ENCODE measurements at places on chromosomes 3 and 15. TPM values are rescaled to one million over a fixed set of nuclear protein-coding genes. Genes with fewer than 3 reads are reported as not detected.

- no peak for DNase-seq
Observed at GRCh38 chr3:119524931-119525662, 26.8 kb downstream of the TIMMDC1 start.

DNA sequence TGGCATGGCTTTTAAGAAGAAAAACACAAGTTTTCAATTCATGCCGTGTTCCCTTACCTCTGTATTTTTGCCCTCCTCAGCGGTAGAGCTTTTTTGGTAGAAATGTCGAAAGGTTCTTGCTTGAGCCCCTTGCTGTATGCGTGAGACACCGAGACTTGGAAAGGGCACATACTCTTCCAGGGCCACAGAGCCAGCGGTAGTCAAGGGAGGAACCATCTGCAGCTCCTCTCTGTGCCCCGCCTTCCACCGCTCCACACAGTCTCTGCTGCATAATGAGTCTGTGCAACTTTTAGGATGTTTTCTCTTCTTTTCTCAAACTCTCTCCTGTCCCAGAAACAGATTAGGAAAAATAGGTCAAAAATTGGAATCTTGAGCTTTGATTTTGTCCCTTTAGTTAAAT, 77.5 kb downstream of the LPP start:
- no peak for DNase-seq

GRCh38 chr3:190566043-190566933, 52.4 kb downstream of the IL1RAP start:
- no peak for DNase-seq

DNA sequence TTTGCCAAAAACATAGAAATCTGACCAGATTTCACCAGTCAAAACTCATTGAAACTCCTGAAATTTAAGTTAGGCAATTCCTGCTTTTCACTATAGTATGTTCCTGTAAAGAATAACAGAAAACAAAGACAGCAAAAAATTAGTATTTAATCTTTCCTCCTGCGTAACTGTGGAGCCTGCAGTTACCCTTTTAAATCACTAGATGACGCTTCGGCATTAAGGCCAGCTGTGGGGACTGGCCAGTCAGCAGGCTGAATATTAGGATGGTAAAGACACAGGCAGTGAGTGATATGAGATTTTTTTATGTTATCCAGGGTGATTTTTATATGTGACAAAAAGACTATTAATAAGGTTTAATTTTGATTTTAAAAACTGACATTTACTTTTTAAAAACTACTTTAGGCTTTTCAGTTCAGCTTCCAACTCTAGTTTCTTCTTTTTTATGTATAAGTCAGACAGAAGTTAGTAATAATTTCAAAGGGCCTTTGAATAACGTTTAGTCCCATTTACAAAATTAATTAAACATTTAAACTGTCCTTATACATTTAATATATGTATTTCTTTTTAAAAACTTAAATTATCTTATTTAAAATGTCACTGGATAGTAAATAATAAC, 165.1 kb downstream of the PPM1L start:
- no peak for DNase-seq

GRCh38 chr15:25944386-25944785, 81.3 kb upstream of the ATP10A start:
- no peak for DNase-seq

- DNase-seq, result no peak
Observed at GRCh38 chr3:188319569-188319968, 165.6 kb downstream of the LPP start.

DNA sequence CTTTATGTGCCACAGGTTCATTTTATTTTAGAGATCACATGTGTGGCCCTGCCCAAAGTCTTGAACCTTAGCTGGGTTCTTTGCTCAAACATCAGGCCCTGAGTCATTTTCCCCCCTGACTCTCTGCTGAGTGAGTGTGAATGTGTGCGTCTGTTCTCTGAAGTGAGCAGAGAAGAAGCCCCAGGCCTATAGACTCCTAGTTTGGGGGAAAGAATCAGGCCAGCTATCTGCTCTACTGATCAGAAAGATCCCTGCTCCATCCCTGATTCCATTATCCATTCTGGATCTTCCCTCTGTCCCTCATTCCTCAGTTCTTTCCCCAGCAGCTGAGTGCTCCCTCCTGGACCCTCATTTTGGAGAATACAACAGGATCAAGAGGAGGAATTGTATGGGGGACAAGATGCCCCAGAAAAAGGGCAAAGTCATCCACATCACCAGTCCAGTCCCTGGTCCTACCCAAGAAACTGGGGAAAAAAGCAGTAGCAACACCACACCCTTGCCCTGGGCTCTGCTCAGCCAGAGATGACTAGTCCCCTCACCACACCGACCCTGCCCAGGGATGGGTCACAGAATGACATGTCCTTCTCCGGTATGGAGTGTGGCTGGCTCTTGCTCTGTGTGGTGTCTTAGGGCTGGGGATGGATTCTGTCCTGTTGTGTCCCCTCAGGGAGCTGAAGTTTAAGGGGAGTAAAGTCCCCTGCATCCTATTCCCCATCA, 3.2 kb downstream of the DUOX1 start:
- no peak for DNase-seq

GRCh38 chr15:35260941-35261340, 175.8 kb upstream of the NANOGP8 start:
- DNase-seq, result no peak

DNA sequence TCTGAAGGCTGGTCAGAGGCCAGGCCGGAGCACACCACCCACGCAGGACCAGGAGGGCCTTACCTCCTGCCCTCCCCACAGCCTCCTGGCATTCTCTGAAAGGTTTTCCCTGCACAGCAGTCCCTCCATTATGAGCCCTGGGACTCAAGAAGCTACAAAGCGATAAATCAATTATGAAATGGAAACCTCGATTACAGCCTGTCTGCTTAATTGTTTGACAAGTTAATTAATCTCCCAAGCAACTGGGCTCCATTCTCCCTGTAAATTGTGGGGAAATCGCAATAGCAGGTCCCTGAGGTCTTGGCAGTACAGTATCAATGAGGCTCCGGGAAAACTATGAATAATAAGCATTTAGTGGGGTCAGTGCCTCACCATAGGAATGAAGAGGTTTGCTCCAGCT, 683.5 kb downstream of the NTRK3 start:
- no peak for DNase-seq

GRCh38 chr3:179323197-179324110, 623 bp downstream of the ZNF639 start:
- peak; percentile 35 for DNase-seq

- no peak for DNase-seq
Observed at GRCh38 chr3:177689869-177690268, 492.6 kb upstream of the TBL1XR1 start.

NTRK3 gene
- not detected for total RNA-seq

CELSR3 gene
- 15.2 TPM for total RNA-seq

ANKRD63 gene
- total RNA-seq, result not detected

CPA3 gene
- total RNA-seq, result not detected

LRCH3 gene
- 73.3 TPM for total RNA-seq
